ENCODE measurements at places on chromosomes 7 and 10.

DNA sequence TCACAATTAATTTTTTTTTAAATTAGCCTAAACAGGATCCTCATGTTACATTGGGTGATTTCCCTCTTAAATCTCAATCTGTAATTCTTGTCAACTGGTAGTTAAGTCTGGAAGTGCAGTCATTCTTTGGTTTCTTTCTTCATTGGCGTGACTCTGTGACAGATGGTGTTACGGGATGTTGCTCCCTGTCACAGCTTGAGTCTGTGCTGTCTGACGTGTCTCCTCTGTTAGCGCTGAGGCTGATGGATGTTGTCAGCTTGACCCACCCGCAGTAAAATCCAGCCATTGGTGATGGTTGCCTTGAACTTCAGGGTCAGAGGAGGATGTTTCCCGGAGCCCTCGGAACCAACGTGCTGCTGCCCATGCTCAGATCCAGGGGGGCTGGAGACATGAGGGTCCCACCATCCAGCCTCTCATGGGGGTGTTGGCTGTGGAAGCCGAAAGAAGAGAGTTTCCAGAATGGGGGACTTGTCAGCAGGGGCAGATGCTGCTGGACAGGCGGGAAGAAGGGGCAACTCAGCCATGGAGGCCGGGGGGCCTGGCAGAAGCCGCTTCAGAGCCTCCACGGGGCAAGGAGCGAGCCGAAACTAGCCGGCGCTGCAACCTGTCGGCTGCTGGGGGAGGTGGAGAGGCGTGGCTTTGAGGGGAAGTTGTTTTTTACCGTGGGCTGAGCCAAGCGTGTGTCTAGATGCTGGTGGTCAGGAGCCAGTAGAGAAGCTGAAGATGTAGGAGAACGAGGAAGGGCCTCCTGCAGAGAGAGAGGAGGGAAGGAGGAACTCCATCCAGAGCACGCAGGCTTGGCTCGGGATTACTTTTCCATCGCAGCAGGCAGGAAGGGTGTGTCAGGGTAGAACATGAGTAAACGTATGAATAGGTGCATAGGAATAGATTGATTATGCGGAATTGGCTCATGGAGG, 3.5 kb downstream of the SUN1 start:
- DNase-seq, result no peak

GRCh38 chr10:29998142-29998808, 61.1 kb downstream of the JCAD start:
- peak; percentile 66 for DNase-seq

DNA sequence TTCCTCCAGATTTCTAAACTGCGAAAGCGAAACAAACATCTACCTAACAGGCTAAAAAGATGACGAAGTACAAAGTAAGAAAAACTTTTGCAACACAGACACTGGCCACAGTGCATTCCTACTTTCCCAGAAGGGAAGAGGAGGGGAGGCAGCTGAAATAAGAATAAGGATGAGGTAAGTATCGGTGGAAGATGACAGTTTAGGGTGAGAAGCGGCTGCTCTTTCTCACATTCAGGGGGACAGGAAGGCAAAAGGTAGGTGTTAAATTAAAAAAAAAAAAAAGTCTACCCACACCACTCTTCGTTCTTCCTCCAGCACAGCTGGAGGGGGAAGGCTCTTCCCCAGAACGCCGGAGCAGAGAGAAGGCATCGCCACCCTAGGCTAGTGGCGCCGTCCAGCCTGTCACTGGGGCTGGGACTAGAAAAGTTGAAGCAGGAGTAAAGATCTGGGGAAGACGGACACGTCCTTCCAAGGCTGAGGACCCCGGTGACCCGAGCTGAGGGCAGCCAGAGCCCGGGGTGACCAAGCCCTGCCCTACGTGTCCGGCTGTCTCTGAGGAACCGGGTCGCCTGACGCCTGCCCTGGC, 846 bp downstream of the DNAJC1 start:
- no peak for DNase-seq

DNA sequence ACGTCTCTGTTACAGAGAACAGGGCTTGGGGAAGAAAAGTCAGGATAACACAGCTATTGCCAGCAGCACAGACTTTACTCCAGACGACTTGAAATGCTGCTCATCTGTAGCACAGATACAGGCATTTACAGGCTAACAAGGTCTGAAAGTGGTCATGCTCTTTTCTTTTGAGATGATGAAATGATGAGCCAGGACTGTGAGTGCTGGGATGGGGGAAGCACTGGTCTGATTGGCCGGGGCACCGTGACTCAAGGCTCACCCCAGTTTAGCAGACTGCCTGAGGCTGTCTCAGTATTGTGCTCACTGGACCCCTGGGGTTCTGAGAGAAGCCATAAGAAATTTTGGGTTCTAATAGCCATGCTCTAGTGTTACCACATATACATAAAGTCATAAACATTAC, 12.4 kb downstream of the SMKR1 start:
- DNase-seq, result no peak

GRCh38 chr10:104342941-104343411, 4.7 kb upstream of the ITPRIP start:
- no peak for DNase-seq

DNA sequence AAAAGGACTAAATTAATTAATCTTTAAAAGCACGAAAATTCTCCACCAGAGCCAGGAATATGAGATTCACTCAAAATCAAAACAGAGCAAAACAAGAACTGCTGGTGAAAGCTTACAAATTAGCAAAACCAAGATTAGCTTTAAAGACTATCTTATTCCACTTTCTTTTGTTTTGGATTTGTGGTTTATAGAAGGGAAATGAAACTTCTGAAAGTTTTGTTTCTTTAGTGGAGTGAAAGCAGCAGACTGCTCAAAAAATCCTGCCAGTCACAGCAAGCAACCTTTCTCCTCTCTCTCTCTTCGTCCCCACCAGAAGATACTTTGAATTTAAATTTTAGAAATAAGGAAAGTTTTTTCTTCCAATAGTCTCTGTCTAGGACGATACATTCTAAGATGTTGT, 7.8 kb downstream of the ACTA2 start:
- no peak for DNase-seq

DNA sequence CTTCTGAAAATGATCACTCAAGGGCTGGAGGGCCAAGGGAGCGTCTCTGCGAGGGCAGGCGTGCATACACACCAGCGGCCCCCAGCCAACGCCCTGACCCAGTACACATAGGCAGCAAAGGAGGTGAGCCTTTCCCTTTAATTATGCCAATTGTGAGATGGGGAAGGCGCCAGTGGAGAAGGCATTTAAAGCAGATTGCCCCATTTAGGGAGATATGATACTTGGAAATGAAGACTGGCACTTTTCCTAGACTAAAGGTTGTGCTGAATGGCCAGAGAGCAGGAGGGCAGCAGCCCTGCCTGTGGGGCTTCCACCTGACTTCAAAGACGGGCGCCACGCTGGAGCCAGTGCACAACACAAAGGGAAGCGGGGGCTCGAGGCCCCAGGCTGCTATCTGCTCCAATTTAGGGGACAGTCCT, 24.1 kb downstream of the HIPK2 start:
- DNase-seq, result no peak

DNA sequence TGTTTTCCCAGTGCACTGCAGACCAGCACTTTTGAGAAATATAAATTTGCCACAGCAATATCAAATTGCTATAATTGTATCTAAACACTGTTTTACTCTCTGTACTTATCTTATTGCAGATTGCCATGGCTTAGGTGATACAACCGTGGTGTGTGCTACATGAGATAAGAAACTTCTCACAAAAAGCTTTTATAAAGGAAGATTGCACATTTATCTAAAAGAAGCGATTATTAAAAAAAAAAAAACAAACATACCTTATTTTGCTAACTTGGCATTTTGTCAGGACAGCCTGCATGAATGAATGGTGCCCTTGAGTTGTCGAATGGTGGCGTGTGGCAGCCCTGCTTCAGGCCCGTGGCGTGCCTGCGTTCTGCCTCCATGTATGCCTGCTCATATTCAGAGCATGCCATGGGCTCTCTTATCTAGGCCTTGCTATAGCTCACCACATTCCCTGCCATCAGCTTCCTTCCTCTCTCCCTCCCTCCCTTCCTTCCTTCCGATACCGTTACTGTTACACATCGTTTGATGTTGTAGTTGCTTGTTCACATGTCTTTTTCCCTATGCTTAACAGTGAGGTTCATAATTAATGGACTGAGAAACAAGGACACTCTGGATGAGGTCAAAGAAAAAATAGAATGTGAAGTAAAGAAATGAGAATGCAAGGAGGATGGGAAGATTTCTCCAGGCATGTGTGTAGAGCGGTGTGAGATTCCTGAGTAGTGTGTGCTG, 34.9 kb downstream of the PRKAR2B start:
- no peak for DNase-seq

DNA sequence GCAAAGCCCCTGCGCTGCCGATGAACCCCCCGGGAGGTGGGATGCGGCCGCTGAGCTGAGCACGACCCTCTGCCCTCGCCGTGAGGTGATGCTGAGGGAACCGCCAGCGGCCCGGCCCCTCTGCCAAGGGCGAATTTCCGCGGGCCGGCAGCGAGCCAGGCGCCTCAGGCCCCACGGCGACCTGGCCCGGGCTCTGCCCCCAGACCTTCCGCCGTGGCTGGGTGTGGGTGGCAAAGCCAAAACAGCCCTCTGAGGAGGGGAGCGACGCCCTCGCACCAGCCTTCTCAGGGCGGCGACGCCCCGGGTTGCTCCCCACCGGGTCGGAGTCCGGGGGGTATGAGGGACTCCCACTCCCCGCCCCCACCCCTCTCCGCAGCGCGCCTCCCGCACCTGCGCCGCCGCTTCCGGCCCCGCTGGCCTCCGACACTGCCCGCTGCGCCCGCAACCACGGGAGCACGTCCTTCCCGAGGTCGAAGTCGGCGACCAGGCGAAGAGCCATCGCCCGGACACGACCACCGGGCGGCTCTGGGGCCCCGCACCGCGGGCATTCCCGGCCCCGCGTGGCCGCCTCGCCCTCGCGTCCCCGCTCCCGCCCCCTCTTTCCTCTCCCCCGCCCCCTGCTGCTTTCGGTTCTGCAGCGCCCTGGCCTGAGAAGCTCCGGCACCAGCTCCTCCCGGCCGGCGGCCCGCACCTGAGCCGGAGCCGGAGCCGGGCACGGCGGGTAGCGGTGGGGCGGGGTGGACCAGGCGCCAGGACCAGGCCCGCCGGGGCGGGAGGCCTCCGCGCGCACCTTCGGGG, at the start of gene GSAP:
Gene GSAP (minus strand): TSS at position 527 of the 798 bp plus-strand sequence. CDS start 28 bp downstream, at position 499.
- DNase-seq, result peak; percentile 25

DNA sequence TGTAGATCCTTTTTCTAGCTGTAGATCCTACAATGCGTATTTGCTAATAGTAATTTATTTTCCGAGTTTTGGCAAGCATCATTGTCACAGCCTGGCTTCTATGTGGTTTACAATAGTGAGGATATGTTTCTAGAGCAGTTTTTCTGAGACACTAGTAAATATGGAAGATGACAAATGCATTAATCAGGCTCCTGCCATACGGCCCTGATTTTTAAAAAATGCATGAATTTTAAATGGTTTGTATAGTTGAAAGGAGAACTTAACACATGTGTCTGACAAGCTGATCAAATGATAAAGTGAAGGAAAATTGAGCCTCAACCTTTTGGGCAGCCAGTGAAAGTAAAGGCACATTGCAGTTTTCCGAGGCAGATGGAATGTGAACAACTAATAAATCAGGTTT, 354.1 kb downstream of the EXOC4 start:
- DNase-seq, result no peak

DNA sequence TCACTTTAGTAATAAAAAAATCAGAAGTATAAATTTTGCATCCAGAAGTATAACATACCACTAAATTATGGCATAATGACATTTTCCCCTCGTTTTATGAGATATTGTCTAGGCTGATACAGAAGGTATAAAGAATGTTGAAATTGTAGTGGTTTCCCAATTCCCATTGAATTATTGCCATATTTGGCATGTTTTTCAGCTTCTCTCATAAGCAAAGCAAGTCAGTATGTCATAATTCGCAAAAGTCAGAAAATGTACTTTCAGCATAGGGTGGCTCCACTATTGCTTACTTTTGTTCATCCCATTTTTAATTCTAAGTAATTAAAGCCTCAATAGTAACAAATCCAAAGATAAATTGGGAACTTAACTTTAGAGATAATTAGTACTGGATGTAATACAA, 19.7 kb upstream of the PTPRZ1 start:
- DNase-seq, result no peak

- DNase-seq, result no peak
These were observed 26.3 kb downstream of the PAPSS2 start for GRCh38 chr10:87685832-87686574.
